ENCODE measurements at places on chromosomes 5 and 9.

DNA sequence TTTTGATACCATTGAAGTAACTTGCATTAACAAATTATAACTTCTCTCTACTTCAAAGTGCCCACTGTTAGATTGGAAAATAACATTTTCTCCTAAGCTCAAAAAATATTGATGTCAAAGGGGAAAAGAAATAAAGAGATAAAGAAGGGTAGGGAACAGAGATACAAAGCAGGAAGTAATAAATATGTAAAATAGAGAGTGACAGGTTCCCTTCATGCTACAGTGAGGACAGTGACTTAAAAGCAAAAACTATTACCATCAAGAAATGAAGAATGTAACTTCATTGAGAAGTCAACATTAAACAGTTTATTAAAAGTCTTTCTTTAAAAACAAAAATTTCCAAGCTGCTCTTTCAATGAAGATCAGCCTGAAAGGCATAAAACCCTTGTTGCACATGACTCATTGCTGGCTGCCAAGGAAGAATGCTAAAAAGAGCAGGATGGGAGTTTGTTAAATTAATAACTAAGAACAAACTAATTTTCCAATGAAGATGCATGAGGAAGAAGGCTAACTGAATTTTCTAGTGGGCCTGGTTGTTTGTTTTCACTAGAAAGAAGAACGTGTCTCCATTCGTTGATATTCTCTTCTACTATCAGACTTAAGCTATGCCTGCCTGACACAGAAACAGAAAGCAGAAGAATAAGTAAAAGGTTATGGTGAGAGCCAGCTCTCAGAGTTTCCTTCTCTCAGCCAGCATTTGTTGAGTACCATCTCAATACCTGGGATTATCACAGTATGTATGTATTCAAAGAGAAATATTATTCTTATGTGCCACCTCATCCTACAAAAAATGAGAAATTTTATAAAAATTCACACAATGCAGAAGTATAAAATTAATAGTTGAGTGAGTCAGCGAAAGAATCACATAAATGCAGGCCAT is 197.8 kb upstream of the NREP start:
- no peak for DNase-seq

GRCh38 chr5:54912021-54912420 is 73.4 kb downstream of the ESM1 start:
- DNase-seq: no peak

- no peak for DNase-seq
Measured at GRCh38 chr9:71642056-71642455, 126.3 kb downstream of the CEMIP2 start.

- DNase-seq: no peak
Measured at GRCh38 chr5:43154469-43154868, 33.8 kb downstream of the ZNF131 start.

GRCh38 chr5:32961059-32961415 is 249.9 kb downstream of the NPR3 start:
- no peak for DNase-seq

DNA sequence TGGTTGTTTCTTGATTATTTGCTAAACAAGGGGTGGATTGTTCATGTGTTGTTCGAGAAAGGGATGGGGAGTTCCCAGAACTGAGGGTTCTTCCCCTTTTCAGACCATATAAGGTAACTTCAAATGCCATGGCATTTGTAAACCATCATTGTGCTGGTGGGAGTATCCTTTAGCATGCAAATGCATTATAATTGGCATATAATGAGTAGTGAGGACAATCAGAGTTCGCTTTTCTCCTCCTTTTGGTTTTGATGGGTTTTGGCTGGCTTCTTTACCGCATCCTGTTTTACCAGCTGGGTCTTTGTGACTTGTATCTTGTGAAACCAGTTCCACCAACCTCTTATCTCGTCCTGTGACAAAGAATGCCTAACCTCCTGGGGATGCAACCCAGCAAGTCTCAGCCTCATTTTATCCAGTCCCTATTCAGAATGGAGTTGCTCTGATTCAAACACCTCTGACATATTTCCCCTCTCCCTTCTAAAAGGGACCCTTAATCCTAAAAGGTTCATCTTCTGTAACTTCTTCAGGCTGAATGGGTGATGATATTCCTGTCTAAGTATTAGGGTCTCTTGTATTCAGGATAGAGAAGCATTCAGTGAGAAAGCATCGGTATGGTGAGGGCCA is 8.7 kb upstream of the FBN2 start:
- DNase-seq: no peak

GRCh38 chr5:55188656-55189540 is 15.9 kb upstream of the CDC20B start:
- no peak for DNase-seq

DNA sequence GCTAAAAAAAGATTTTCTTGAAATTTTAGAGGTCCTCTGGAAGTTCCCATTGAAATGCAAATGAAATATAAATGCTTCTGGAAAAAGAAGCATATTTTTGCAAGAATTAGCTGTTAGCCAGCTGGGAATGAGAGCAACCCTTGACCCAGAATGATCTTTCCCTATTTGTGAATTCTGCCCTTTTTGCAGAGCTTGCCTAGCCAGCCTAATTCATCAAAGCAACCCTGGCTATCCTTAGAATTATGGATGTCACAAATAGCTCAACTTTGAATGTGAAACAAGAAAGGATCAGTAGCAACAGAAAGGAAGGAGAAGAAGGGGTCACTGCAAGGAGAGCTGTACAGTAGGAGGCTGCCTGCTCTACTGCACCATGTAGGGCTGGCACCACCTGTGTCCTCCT is 345.9 kb downstream of the EFNA5 start:
- no peak for DNase-seq

DNA sequence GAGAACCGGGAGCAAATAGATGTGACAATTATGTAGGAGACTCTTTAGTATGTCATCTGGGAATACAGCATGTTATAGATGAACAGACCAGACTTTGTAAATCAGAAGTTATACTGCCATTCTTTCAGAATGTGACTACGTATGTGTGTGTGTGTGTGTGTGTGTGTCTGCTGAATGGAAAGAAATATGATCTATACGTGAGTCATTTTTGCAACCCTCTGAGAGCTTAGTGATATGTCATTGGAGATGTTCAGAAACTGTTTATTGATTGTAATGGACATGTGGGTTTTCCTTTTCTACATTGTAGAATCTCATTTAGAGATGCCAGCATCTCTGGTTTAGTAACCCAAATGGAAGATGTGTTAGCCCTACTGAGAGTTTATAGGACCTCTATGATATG is 731.5 kb downstream of the TLE1 start:
- DNase-seq: no peak

- no peak for DNase-seq
Measured at GRCh38 chr5:80877592-80877991, 82.6 kb upstream of the RASGRF2 start.

DNA sequence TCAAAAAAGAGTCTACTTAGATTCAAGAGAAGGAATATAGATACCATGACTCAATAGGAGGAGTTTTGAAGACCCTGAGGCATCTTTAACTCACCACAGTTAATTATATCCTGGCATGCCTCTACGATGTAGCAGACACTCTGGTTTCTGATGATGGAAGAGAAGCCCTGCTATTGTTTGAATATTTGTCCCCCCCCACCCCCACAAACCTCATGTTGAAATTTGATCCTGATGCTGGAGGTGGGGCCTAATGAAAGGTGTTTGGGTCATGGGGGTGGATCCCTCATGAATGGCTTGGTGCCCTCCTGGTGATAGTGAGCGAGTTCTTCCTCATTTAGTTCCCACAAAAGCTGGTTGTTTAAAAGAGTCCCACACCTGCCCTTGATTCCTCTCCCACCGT is 147.9 kb upstream of the TBCA start:
- no peak for DNase-seq

- DNase-seq: peak; percentile 55
Measured at GRCh38 chr9:15086156-15086763, 176.0 kb upstream of the FREM1 start.

- DNase-seq: no peak
Measured at GRCh38 chr9:79584655-79584982, 12.9 kb downstream of the TLE4 start.

- no peak for DNase-seq
Measured at GRCh38 chr9:128947277-128947526, 201 bp downstream of the DOLK start.

- no peak for DNase-seq
Measured at GRCh38 chr5:60295423-60295822, 401.9 kb upstream of the PDE4D start.

DNA sequence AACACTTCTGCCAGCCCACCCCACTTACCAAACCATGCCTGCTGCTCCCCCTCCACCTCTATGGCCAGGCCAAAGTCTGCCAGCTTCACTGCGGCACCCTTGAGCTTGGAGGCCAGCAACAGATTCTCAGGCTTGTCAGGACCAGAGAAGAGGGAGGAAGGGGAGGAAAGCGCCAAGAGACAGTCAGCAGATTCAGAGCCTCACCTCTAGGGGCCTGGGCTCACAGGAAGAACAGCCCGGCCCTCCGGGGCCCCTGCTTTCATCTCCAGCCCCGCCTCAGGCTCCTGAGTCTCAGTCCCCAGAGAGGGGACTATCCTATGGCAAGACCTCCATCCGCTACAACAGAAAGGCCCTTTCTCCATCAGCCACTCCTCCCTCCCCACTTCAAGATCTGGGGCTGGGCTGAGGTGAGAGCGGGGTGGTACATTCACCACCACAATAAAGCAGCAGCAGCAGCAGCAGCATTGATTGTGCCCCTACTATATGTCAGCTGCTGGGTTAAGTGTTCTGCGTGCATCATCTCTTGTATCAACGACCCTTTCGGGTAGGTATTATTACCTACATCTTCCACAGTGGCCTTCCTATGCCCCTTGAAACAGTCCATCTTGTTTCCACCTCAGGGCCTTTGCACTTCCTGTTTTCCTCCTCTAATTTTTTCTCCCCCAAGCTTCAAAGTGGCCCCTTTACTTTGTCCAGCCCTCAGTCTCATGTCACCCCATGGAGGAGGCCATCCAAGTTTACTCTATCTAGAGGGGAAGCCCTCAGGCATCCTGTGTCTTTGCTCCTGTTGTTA is 36.0 kb downstream of the CAMK2A start:
- no peak for DNase-seq

GRCh38 chr5:150302301-150303069 is at the start of gene ARSI:
Gene ARSI, minus strand, starts transcription at chr5:150302905. Its CDS starts 532 bp downstream, at chr5:150302373.
- DNase-seq: peak; percentile 88

GRCh38 chr9:107914151-107914550 is 424.6 kb upstream of the KLF4 start:
- DNase-seq: no peak

DNA sequence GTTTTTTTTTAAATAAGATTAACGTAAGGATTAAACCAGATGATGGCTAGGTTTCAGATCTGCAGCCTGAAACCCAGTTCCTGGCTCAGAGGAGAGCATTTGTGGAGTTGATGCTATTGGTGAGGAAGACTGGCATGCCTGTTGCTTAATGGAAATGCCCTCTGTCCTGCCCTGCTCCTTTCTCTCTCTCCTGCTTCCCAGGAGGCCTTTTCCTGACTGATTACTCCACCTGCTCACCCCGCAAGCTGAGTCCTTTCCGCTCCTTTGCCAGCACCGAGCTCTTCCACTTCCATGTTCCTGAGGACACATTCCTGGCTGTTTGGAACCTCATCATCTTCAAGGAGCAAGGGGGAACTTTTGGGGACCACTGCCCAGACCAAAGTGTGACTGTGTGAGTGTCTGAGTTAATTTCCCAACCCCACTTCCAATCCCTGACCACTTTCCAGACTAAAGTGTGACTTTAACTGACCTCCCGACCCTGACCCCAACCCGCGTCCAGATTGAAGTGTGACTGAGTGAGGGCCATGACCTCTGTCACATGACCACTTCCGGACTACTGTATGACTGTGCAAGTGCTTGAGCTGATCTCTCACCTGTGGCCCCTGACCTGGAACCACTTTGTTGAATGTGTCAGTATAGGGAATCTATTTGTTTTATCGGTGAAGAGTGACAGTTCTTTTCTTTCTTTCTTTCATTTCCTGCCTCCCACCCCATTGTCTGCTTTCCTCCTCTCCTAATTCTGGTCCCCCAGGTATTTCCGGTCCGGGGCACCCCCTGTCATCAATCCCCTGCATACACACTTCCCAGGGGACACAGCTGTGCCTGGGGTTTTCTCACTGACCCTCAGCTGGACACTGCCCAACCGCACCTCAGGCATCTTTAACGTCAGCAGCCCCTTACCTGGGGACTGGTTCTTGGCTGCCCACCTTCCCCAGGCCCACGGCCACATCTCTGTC is 5.5 kb downstream of the TMEM8B start:
- peak; percentile 8 for DNase-seq

DNA sequence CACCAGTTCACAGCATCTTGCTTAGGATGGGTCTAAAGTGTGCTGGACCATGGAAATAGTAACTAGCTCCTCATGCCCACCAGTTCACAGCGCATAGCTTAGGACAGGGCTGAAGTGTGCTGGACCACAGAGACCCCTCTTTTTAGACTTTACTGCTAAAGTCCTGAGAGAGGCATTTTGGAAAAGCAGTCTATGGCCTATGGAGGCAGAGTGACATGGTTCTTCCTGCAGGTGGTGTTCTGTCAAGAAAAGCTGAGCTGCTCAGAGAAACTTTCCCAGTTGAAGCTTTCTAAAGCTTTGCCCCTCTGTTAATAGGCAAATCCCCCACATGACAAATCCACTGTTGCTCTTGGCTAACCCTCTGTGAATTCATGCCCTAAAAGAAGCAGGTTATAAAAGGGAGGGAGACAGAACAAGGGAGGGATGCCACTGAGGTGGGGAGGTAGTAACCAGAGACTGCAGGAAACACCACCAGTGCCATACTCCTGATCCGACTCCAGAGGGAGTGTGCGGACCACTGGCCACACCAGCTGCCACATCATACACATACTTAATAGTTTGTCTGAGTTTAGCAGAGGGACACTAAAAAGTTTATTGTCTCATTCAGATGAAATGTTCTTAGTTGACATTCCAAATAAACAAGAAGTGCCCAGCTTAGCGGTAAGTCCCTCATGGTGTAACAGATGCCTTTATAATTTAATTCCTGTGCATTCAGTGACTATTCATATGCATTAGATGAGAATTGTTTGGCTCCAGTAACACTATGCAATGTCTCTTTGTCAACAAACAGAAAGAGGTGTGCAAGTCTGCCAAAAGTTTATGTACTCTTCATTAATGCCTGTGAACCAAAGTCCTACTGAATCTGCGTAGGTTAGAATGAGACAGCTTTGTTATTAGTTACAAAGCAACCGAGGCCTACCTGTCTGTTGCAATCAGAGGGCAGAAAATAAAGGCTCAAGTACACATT is 236.2 kb upstream of the NFIL3 start:
- DNase-seq: peak; percentile 36

DNA sequence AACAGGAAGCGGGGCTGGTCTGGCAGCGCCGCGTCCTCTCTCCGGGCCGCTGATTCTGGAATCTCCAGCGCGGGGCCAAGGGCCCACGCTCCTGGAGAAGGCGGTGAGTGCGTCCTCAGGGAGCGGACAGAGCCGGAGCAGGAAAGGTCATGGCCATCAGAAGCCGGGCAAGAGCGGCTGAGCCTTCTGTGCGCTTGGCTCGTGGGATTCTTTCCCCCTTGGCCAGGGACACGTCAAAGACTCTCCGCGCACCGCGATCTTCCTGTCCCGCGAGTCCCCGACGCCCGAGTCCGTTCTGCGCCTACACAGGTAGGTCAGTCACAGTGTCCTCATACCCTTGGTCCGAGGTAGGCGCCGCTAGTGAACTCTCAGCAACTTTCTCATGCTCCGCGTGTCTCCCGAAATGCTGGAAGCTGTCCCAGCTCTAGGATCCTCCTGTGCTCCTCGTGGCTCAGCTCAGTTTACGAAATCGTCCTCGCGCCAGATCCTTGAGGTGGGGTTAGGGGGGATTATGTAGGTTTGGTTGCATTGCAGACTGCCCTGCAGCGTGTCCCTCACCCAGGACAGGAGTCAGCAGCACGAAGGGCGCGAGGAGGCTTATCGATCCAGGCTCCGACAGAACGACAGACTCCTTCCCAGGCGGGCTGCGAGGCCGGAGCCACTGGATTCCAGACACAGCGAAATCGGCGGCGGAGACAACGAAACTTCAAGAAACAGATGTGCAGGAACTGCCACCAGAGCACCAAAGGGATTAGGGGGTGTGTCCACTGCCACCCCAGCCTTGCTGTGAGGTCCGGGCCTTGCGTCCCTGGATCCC is 8.7 kb downstream of the LHX6 start:
- peak; percentile 59 for DNase-seq

All from left hindlimb (tissue), 1 donor.